ENCODE measurements at places on chromosomes 4 and X.

- DNase-seq = no peak
Measured at GRCh38 chr4:148857239-148857972, 415.2 kb upstream of the NR3C2 start.

DNA sequence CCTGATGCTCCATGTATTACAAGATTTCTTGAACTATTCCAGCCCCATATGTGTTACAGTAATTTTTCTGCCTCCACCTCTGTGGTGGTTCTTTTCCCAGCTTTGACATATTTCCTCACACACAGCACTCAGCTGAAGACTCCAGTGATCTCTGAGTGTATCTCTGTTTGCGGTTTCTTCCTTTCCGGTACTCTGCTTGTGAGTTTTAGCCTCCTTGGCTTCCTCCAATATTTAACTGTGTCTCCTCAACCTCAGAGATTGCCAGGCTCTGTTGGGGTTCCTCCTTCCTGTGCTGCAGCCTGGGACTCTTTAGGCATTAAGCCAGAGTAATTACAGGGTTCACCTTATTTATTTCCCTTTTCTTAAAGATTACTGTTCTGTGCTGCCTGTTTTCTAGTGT, 73.2 kb downstream of the NFKB1 start:
- no peak for DNase-seq

- no peak for DNase-seq
Measured at GRCh38 chr4:159191989-159192388, 89.1 kb downstream of the RAPGEF2 start.

DNA sequence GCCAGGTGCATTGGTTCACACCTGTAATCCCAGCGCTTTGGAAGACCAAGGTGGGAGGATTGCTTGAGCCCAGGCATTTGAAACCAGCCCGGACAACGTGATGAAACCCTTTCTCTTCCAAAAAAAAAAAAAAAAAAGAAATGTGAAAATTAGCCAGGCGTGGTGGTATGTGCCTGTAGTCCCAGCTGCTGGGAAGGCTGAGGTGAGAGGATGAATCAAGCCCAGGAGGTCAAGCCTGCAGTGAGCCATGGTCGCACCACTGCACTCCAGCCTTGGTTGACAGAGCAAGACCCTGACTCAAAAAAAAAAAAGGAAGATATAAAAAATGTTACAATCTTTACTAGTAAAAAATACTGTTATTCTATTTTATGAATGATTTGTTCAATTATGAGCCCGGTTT, 5.9 kb downstream of the FAM199X start:
- no peak for DNase-seq

- no peak for DNase-seq
Measured at GRCh38 chr4:1717129-1718094, 3.7 kb downstream of the TMEM129 start.

DNA sequence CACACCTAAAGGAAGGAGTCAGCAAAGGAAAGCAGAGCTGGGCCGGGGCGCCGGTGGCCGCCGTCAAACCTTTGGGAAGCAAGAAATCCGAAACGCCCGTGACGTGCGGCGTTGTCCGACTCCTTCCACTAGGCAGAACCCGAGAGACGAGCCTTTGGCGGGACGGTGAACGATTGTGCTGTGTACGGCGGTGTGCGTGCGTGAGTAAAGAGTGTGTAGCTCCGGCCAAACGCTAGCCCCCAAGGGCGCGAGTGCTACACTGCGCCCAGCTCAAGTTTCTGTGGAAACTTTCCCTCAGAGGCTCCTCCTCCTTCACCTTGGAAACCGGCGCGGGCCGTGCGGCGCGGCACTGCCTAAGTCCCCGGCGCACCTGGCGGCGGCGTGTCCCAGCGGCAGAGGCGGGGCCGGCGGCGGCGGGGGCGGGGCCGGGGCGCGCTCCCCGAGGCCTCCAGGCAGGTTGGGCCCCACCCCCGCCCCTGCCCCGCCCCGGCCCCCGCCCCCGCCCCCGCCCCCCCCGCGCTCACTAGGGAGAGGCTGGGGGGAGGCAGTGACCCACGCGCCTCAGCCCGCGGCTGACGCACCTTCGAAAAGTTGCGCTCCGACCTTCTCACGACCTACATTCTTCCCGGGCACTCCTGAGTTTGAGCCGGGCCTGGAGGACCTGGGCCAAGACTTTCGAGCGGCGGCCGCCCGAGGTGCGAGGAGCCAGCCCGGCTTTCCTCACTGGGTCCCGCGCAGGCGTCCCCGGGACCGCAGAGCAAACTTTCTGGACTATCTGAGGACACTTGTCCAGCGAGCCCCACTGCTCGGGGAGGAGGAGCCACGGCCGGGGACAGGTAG, at the start of gene FHIP1A:
Gene FHIP1A, plus strand, starts transcription at position 547 of the 840 bp plus-strand sequence. CDS start 157,084 bp downstream, outside the sequence.
- peak; percentile 96 for DNase-seq

DNA sequence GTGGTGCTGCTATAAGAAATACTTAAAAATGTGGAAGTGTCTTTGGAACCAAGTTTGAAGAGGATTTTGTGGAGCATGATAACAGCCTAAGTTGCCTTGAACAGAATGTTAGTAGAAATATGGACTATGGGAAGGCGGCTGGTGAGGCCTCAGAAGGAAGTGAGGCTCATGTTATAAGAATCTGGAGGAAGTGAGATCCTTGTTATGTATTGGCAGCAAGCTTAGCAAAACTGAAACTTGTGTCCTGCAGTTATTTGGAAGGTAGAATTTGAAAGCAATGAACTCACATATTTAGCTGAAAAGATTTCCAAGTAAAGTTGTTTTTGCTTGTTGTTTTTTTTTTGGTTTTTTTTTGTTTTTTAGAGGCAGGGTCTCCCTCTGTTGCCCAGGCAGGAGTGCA, 13.6 kb upstream of the MED14 start:
- no peak for DNase-seq

GRCh38 chrX:153832728-153833127, 2.4 kb upstream of the PDZD4 start:
- no peak for DNase-seq

DNA sequence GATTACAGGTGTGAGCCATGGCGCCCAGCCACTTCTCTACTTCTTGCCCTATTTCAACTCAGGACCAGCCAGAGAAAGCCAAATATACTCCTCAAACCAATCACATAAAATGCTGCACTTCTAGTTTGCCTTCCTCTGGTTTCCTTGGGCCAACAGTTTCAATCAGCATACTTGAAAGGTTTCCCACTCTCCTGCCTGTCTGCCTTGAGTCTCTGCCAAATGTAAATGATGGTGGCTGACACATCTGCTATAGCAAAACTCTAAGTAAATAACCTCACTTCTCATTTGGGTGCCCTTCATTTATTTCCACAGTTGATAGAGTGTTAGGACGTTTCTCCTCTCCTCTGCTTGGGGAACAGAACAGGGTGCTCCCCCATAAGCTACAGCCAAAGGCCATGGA, 36.4 kb upstream of the PPA2 start:
- DNase-seq = no peak

- no peak for DNase-seq
Measured at GRCh38 chrX:8906299-8906938, 105.2 kb upstream of the FAM9A start.

- DNase-seq = no peak
Measured at GRCh38 chr4:90254357-90254756, 127.2 kb downstream of the CCSER1 start.

- DNase-seq = no peak
Measured at GRCh38 chr4:123851521-123851920, 454.9 kb downstream of the SPRY1 start.

GRCh38 chrX:109464231-109464630, 17.7 kb downstream of the GUCY2F start:
- no peak for DNase-seq

DNA sequence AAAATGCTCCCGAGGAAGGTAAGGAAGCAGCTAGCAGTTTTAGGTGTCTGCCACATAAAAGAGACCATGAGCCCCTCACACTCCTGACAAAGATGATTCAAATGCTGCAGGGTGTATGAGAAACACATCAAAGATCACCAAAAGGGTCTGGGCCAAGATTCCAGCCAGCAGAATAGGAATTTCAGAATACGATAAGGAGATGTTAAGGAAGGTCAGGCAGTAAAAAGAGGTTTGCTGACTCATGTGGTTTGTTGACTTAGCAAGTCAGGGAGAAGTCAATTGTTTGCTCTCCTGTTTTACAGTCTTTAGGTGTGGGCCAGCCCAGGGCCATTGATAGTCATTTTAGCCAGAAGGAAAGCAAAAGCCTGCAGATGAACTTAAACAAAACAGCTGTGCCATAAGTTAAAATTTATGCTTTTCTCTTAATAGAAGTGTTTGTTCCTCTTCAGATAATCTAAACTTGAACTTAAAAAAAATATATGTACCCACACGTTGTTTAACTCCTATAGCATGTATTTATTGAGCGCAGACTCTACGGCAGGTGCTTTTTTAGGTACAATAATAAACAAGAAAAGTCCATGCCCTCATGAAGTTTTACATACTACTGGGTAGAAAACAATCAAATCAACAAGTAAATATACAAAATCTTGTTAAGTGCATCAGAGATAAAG, 115.6 kb downstream of the CAMK2D start:
- peak; percentile 71 for DNase-seq

GRCh38 chrX:136497556-136498052, at the start of gene HTATSF1:
TSS of gene HTATSF1 (plus strand) at chrX:136497592. CDS start at chrX:136497685, 93 bp downstream.
- DNase-seq = no peak

- DNase-seq = no peak
Measured at GRCh38 chr4:24650849-24651640, 66.7 kb upstream of the DHX15 start.

- DNase-seq = peak; percentile 25
Measured at GRCh38 chr4:139458999-139459398, 5.1 kb downstream of the RAB33B start.

DNA sequence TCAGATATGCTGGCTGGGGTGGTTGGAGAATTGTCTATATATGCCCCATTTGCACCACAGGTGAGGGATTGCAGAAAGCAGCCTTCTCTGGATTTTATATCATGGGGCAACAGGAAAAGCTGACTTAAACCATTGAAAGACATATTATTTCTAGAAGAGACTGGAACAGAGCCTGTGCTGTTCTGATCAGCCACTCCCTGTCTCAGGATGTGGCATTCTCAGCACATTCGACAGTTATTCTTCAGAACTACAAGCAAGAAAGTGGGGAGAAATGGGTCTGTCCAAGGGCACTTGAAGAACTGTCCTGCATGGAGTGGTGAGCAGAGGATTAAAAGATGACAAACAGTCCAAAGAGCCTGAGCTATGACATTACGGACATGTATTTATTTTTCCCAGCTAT, 67.8 kb upstream of the EPHA5 start:
- DNase-seq = no peak

DNA sequence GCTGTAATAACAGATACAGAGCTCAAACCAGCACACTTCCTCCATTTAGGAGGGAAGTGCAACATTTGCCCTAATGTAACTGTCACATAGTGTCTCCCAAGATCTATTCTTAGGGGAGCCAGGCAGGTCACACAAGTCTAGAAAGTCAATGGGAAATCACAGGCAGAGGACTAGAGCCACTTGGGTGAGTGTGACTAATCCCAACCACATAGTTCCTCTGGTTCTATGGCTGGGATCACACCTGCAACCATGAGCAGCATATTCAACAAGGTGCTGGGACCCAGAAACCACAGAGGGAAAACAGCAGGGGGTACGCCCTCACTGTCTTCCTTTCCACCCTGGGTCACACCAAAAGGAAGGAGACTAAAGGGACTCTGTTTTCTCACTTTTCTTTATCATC, 66.8 kb upstream of the TACR3 start:
- no peak for DNase-seq

DNA sequence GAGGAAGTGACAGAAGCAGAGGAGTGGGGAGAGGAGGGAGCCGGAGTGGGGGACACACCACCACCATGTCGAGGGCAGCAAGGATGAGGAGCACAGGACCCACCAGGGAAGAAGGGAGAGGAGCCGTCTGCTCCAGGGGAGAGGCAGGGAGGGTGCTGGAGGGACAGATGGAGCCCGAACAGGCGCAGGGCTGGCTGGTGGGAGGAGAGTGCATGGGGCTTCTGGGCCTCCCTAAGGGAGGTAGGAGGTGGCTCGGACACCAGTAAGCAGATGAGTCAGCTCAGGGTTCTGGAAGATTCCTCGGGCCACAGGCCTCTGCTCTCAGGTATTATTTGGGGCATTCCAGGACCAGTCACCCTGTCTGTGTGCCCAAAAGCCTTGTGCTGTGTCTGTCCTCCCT, 29.8 kb downstream of the ATP2B3 start:
- DNase-seq = no peak

GRCh38 chrX:16213961-16214360, 46.7 kb downstream of the MAGEB17 start:
- no peak for DNase-seq

- DNase-seq = no peak
Measured at GRCh38 chr4:109648266-109648996, 54.8 kb downstream of the CASP6 start.

- DNase-seq = no peak
Measured at GRCh38 chr4:151694961-151695720, 65.7 kb downstream of the GATB start.

DNA sequence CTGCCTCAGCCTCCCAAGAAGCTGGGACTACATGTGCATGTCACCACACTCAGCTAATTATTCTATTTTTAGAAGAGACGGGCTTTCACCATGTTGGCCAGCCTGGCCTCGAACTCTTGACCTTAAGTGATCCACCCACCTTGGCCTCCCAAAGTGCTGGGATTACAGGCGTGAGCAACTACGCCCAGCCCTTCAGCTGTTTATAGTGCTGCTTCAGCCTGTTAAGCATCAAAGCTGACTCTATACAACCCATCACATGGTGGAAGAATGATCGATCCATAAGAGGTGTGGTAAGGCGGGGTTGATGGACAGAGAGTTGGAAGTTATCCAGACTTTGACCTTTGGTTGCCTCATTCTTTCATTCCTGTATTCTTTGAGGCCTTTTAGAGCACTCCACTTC, 56.2 kb upstream of the RAPGEF2 start:
- no peak for DNase-seq

GRCh38 chr4:98387345-98388026, 126.3 kb downstream of the RAP1GDS1 start:
- no peak for DNase-seq

- DNase-seq = no peak
Measured at GRCh38 chr4:89913623-89914022, 19.0 kb downstream of the MMRN1 start.

GRCh38 chr4:1321486-1321885, 25.5 kb upstream of the UVSSA start:
- no peak for DNase-seq

DNA sequence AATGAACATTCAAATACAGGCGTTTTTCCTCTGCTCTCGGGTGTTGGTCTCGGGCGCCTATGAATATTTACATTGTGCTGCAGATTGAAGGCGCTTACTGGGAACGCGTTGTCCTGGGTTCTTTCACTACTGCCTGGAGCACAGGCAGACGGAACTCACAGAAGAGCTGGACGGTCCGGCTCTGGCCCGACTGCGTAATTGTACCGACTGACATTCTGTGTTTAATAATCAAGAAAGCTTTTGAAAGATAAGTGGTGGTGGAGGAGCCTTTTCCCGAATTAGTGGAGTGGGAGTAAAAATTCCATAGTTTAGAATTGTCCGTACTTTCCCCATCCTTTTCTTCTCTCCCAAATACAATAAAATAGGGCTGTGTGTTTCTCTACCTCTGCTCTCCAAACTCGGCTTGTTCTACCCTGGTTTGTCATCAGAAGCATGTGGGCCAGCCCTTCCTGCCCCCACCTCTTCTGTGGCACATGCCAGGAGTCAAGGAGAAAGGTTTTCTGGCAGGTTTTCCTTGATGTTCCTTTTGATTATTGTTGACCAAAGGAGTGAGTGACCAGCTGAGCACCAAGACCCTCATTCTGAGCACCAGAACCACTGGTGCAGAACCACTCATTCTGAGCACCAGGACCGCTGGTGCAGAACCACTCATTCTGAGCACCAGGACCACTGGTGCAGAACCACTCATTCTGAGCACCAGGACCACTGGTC, 2.3 kb downstream of the FHDC1 start:
- no peak for DNase-seq

GRCh38 chr4:141724646-141725045, 88.3 kb downstream of the IL15 start:
- no peak for DNase-seq

- DNase-seq = peak; percentile 65
Measured at GRCh38 chr4:184293552-184293951, 75.9 kb upstream of the ENPP6 start.

Data from body of pancreas (tissue), 4 donors.